Effector CD4-positive, alpha-beta T cell (primary cell): ENCODE measurements at places on chromosomes 2 and 18.

- no peak for DNase-seq
These were observed 90.3 kb downstream of the CCDC178 start for GRCh38 chr18:33350256-33350655.

- no peak for DNase-seq
These were observed 169.8 kb upstream of the ID2 start for GRCh38 chr2:8511868-8512612.

DNA sequence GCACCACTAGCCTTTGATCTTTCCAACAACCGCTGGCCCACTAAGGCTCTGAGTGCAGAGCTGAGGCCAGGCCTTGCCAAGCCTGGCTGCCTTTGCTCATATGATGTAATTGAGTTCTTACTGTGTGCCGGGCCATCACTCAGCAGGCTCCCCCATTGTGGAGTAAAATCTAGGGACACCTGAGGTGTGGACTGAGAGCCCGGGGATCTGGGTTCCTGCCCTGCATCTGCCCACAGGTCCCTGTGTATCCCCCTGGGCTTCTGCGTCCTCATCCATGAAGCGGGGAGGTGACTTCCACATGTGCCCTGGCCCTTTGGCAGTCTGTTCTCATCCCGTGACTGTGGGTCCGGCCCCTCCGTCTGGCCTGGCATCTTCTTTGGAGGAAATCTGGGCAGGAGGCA lies 33.8 kb downstream of the GREB1 start:
- DNase-seq, result no peak

GRCh38 chr18:48308755-48309575 lies 100.2 kb downstream of the ZBTB7C start:
- no peak for DNase-seq

GRCh38 chr18:61435064-61435652 lies 101.9 kb downstream of the CDH20 start:
- DNase-seq, result no peak

DNA sequence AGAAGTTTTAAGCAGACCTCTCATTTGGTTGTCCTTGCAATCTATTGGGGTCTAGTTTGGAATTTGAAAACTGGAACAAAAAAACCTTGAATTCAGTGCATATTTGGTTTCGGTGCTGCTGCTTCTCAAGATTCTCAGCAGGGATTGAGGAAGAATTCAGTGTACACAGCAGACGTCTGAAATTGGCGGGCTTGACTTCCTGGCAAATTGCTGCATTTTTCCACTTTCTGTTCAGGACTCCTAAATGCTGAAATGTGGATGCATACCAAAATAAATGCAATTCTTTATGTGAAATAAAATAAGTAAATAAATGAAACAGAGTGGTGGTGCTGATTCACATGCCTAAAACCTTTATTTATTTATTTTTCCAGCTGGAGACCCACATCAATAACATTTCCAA lies 332.4 kb upstream of the KYNU start:
- no peak for DNase-seq
